Neural progenitor cell (in vitro differentiated cells): ENCODE measurements at places on chromosomes 1 and 21. TPM values are rescaled to one million over a fixed set of nuclear protein-coding genes. Genes with fewer than 3 reads are reported as not detected.

Gene CFHR4
- not detected in 2 replicates for total RNA-seq

Gene KLHDC9
- total RNA-seq, result 12.6 and 22.6 TPM in 2 replicates

Gene FCAMR
- not detected in 2 replicates for total RNA-seq

Gene EXTL2
- total RNA-seq, result 60.6 and 73.3 TPM in 2 replicates

Gene GPR3
- total RNA-seq, result 3.0 and 3.1 TPM in 2 replicates

Gene RCSD1
- total RNA-seq, result 0.06 TPM in 2 replicates

Gene LCE3D
- total RNA-seq, result not detected in 2 replicates

Gene LCE6A
- total RNA-seq, result not detected in 2 replicates

Gene PGBD5
- total RNA-seq, result 1.2 and 3.6 TPM in 2 replicates

Gene DCST1
- not detected in 2 replicates for total RNA-seq

Gene UBXN10
- 0.37 and 0.43 TPM in 2 replicates for total RNA-seq

Gene C1orf159
- total RNA-seq, result 8.0 and 24.0 TPM in 2 replicates

Gene ACKR1
- 0.74 TPM in 1 of 2 replicates, not detected in the other for total RNA-seq

DNA sequence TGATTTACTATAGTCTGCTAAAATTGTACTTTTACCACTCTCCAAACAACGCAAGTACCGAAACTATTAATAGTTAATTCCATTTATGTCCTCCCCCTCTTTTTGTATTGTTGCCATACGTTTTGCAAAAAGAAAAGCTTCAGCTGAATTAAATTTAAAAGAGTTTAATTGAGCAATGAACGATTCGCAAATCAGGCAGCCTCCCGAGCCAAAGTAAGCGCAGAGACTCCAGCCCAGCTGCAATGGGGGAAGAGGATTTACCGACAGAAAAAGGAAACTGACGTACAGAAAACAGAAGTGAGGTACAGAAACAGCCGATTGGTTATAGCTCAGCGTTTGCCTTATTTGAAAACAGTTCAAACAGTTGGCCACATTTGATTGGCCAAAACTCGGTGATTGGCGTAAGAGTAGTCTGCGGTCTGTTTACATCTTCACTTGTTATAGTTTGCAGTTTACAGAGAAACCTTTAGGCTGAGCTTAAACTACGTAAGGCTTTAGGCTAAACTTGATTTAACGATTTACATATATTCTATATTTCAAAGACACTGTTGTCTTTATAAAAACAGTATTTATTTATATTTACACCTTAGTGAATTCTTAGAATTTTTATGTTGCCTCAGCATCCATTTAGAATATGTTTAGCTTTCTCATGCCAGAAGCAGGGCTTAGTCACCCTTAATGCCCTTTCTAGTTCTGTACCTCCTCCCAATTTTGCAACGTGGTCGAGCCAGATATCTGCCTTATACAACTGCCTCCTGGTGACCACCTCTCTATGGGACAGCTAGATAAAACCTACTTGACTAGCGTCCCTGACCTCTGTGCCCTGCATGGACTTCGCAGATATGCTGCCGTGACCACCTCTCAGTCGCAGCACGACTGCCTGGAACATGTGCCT, 23.8 kb downstream of the CR1 start:
- DNase-seq, result no peak

- no peak for DNase-seq
Measured at GRCh38 chr1:185837711-185838110, 103.5 kb downstream of the HMCN1 start.

DNA sequence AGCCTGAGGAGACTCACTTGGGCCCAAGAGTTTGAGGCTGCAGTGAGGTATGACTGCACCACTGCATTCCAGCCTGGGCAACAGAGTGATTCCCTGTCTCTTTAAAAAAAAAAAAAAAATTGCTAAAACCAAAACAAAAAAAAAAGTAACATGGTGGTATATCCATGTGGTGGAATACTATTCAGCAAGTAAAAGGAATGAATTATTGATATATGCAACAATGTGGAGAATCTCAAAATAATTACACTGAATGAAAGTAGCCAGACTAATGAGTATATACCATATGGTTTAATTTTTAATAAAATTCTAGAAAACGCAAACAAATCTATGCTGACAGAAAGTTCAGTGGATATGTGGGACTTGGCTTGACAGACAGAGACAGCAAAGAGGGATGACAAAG, 80.3 kb upstream of the DMRTA2 start:
- DNase-seq, result no peak

GRCh38 chr1:200328379-200328778, 81.5 kb downstream of the ZNF281 start:
- no peak for DNase-seq

GRCh38 chr1:156386134-156386901, 17.3 kb downstream of the RHBG start:
- no peak for DNase-seq

GRCh38 chr1:87959236-87959635, 630.6 kb downstream of the LMO4 start:
- no peak for DNase-seq

- DNase-seq, result no peak
Measured at GRCh38 chr1:36133484-36133883, 8.5 kb upstream of the COL8A2 start.

DNA sequence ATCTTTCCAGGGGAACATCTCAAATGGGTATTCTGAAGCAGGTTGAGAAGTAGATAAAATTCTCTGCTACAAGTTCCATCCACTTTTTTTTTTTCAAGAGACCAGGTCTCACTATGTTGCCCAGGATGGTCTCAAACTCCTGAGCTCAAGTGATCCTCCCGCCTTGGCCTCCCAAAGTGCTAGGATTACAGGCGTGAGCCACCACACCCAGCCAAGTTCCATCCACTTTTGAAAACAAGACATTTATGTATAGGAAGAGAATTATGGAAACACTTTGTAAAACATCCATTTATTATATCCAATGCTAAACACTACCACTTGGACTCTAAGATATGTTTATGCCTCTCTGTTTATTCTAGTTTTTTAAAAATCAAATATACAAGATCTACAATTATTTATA, 13.4 kb downstream of the HNRNPU start:
- no peak for DNase-seq

- peak; percentile 85 for DNase-seq
Measured at GRCh38 chr1:11413986-11414391, 65.0 kb upstream of the DISP3 start.

GRCh38 chr1:3074800-3075199, 5.8 kb downstream of the PRDM16 start:
- no peak for DNase-seq

DNA sequence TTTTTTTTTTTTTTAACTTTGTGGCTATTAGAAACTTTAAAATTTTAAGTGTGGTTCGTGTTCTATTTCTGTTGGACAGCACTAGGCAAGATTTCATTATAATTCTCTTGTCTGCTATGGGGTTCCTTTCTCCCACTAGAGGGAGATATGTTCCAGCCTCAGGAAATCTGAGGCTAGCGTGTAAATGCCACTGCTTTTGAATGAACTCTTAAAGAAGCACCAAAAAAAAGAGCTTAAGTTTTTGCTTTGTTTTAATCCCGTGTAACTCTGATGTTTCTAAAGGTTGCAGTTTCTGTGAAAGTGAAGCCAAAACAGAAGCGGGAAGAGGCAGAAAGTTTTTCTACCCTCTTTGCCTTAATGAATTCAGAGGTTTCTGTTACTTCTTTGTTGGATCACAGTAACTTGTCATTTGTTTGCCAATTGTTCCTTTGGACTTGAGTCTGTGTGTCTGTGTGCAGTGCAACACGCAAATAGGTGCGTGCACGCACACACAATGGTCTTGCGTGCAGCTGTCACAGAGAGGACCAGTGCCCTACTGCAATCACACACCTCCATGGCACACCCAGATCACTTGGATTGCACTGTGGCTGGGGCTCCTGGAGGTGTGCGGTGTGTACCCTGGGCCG, 32.3 kb downstream of the HHAT start:
- DNase-seq, result peak; percentile 51

DNA sequence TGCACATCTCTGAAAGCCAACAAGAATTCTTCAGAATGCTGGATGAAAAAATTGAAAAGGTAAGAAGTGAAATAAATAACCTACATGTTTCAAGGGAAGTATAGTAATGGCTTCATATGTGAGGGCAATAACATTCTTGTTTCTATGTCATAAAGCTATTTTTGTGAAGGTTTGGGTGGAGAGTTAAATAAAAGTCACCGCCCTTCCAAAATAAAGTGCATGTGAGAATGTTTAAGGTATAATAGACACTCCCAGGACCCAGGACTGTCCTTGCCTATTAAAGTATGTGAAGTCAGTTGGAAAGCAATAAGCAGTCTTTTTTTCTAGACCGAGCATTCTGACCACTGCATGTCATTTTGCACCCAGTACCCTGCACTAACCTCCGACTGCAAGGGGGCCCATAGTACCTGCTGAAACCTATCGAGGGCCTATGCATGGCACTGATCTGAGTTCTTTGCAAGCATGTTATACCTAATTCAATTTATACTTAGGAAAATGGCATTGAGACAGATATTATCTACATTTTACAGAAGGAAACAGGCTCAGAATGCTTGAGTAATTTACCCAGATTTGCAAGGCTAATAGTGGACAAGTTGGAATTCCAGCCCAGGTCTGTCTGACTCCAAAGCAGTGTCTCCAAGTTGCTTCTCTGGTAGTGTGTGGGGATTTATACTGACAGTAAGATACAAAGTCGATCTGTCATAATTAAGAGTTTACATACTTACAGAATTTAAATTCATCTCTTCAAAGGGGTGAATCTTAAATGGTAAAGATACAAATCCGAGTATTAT, 156.1 kb downstream of the EDEM3 start:
- DNase-seq, result no peak

GRCh38 chr1:4573526-4573925, 80.9 kb upstream of the AJAP1 start:
- DNase-seq, result no peak

GRCh38 chr1:2376931-2377672, 14.3 kb downstream of the MORN1 start:
- DNase-seq, result no peak

DNA sequence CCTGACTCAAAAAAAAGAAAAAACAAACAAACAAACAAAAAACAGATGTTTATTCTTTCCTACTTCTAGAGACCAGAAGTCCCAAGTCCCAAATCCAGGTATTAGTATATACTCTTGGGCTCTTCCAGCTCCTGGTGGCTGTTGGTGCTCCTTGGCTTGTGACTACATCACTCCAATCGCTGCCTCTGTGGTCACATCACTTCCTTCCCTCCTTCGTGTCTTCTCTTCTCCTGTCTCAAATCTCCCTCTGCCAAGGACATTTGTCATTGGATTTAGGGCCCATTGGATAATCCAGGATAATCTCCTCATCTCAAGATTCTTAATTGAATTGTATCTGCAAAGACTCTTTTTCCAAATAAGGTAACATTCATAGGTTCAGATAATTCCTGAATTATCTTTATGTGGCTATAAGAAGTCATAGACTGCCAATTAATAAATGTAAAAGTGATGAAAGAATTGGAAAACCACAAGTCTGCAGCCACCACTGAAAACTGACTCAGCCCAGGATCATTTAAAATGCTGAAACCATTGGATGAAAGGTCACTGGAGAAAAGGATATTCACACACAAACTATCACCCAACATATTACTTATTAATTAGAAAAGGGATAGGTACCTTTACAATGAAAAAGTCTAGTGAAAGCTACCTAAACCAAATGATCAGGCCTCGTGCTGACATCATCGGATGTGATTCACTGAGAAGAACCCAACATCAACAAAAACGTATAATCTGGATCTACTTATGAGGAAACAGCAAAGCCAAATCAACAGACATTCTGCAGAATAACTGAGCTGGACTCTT, 67.1 kb downstream of the ZNF281 start:
- DNase-seq, result no peak

GRCh38 chr1:152622803-152623202, at the start of gene LCE3A:
LCE3A (minus strand) TSS chr1:152623103; CDS start chr1:152623103, 0 bp downstream.
- no peak for DNase-seq

DNA sequence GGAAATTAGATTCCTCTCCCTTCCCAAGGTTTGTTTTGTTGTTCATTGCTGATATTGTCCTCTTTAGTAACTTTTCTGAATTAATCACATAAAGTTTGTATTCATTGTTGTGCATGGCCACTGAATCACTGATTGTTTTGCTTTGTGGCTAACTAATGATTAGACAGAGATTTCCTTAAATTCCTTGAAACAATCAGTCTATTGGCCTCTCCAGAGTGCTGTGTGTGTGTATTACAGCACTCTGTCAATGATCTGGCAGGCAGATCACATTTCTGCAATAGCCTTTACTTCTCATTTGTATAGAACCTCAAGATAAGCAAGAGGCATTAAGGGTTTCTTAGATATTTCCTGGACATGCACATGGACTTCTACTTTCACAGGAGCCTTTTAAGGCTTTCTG, 78.6 kb downstream of the DUSP10 start:
- DNase-seq, result no peak

DNA sequence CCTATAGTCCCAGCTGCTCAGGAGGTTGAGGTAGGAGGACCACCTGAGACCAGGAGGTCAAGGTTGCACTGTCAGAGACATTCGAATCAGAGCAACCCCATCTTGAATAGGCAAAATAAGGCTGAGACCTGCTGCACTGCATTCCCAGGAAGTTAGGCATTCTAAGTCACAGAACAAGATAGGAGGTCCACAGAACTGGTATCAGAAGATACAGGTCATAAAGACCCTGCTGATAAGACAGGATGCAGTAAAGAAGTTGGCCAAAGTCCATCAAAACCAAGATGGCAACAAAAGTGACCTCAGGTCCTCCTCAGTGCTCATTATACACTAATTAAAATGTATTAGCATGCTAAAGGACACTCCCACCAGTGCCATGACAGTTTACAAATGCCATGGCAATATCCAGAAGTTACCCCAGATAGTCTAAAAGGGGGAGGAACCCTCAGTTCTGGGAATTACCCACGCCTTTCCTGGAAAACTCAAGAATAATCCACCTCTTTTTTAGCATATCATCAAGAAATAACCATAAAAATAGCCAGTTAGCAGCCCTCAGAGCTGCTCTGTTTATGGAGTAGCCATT, 65.2 kb upstream of the KLHDC7A start:
- DNase-seq, result no peak

DNA sequence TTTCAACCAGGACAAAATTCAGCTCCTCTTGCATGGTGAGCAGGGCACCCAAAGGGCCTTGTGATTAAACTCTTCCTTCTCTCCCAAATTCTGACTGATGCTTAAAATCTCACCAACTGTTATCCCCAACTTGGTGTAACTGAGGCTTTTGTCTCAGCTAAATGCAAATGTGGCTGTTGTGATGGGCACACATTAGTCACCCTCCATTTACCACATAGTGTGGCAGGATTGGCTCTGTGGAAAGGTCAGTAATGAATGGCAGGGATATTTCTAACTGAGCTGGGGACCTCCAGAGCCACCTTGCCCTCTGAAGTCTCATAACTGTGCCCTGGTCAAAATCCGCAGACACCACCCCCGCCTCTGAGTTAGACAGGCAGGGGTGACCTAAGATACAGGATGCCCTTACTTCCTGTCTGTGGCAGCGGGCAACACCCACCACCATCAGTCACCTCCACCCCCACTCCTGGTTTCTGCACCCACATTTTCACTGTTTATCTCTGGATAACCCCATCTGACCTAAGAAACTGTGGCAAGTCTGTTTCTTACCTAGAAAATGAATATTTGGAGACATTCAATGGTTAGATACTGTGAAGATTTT, 25.4 kb upstream of the RGS16 start:
- peak; percentile 40 for DNase-seq
